Kidney epithelial cell (primary cell): ENCODE measurements at places on chromosomes 1 and 21.

- DNase-seq: no peak
These were observed 4.8 kb downstream of the PLA2G2F start for GRCh38 chr1:20143734-20144565.

GRCh38 chr21:38822778-38823238, 17.1 kb downstream of the ETS2 start:
- no peak for DNase-seq

DNA sequence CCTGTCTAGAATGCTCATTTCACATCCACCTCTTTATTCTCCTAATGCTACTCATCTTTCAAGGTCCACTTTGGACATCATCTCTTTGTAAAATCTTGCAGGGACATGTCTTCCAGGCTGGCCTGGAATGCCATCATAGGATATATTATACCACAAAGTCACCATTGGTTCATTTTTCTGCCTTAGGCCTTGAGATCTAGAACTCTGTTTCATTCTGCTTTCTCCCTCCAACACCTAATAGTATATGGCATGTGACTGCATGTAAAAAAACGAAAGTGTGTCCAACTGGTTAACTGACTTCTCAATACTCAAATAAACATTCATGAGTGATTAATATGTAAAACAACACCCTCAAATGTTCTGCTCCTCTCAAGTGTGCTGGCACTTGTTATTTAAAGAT, 84.1 kb downstream of the RGS2 start:
- DNase-seq: no peak

DNA sequence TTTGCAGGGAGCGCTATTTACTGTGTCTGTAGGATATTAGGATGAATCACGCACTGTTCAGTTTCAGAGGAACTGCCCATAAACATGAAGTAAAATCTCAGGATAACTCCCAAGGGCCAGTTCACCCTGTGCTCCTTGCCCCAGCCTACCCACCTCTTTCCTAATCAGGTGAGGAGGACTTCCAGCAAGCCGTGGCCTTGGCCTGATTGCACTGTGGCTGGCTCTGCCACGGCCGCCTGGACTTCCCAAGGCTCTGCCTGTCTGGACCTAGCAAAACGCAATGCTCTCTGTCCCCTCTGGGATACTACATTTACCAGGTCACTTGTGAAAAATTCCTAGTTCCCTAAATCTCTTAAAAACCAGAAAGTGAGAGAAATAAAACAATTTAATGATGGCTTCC, 7.4 kb upstream of the ASCL5 start:
- no peak for DNase-seq

GRCh38 chr1:169124459-169124858, 18.0 kb downstream of the ATP1B1 start:
- no peak for DNase-seq

DNA sequence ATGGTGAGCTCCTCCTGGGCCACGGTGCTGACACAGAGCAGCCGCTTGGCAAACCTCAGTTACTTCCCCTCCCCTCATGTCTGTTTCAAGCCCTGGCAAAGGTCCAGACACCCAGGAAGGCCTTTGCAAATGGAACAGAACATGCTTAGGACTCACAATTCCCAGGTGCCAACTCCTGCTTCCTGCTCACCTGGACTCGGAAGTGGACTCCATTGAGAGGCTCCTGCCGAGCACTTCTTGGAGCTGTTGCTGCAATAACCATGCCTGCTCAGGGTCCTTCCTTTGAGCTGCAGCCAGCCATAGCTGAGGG, 10.7 kb downstream of the DCST2 start:
- DNase-seq: no peak

GRCh38 chr21:34988139-34988538, 61.0 kb downstream of the RUNX1 start:
- no peak for DNase-seq

GRCh38 chr1:64845831-64846425, 101.1 kb downstream of the RAVER2 start:
- no peak for DNase-seq
